Stimulated activated CD8-positive, alpha-beta memory T cell treated with anti-CD3 and anti-CD28 coated beads, Interleukin-15, amount 100 ng/mL, for 48 hours (primary cell): ENCODE measurements at places on chromosomes 5 and 9.

DNA sequence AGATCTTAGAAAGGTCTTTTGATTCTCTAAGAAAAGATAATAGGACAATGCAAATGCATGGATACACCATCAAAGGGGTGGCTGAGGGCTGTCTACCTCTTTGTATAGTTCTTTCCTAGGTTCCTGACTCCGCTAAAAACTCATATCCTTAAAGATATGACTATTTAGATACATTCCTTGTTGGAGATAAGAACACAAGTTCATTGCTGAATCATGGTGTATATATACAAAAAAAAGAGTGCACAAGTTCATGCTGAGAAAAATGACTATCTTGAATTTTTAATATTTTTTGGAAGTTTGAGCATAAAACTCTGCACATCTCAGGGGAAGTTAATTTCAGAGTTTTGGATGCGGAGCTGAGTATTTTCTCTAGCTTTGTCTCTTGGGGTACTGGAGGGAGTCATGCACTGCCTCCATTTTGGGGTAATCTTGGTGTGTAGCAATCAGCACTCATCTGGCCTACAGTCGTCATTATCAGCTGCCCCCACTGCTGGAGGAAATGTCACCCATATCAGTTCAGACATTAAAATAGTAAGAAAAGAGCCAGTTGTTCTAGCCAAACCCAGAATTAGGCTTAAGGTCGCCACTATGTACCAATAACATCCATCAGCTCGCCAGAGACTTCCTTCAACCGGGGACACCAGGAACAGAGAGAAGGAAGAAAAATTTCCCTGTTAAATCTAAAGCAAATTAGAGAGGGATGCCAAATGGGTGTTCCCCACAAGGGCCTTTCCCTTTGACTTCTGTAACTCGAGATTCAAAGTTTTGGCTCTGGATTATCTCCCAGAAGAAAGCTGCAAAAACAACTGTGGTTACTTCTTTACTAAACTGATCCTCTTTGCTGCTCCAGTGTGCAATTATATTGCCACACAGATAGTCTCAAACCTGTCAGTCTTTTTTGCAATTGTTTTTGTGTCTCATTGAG is 49.0 kb downstream of the PTTG1 start:
- no peak for DNase-seq

DNA sequence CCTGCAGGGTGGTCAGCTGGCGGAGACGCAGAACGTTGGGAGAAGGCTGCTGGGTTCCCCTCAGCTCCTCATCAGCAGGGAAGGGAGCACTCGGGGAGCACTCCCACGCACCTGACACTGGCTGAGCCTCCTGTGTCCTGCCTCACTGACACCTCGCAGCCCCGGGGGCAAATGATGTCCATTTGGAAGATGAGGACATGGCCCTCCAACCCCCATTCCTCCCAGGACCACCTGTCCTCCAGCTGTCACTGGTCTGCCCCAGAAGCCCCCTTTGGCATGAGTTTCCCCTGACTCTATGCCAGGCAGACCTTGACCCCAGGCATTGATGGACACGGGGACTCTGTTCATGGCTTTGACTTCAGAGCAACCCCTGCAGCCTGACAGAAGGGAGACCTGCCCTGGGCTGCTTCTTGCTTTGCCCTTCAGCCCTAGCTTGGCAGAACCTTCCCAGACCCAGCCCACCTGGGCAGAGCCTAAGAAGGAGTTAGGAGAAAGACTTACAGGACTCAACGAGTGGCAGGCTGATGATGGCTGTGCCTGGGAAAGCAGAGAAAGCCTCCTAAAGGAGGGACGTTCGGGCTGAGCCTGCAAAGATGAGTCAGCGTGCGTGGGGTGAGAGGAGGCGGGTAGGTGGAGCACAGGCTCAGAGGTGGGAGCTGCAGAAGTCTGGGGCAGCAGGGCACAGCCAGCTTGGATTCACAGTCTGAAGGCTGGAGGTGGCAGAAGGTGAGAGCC is 90.6 kb downstream of the LMX1B start:
- no peak for DNase-seq

DNA sequence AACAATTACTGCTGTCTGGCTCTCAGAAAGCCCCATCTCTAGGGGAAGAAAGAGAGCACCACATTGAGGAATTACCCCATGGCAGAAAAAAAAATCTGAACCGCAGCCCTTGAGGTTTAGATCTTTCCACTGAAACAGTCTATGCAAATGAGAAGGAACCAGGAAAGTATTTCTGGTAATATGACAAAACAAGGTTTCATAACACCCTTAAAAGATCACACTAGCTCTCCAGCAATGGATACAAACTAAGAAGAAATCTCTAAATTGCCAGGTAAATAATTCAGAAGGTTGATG is 427.1 kb downstream of the PRELID2 start:
- DNase-seq = no peak

DNA sequence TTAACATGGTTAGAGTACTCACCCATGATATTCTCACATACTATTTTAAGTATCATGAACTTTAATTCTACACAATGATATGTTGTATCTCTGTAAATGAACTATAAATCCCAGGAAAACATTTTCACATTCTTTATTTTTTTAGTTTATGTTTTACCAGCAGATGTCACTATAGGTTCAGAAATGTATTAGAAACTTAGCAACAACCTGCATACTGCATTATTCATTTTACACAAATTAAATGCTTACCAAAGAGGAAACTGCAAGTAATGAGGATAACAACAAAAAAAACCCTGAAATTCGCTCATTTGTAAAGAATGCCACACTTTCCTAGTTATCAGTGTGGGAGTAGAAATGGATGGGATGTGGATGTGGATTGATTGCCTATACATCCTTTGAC is 217.5 kb upstream of the OTULINL start:
- no peak for DNase-seq

GRCh38 chr5:134086943-134087305 is 27.6 kb upstream of the TCF7 start:
- peak; percentile 79 for DNase-seq

DNA sequence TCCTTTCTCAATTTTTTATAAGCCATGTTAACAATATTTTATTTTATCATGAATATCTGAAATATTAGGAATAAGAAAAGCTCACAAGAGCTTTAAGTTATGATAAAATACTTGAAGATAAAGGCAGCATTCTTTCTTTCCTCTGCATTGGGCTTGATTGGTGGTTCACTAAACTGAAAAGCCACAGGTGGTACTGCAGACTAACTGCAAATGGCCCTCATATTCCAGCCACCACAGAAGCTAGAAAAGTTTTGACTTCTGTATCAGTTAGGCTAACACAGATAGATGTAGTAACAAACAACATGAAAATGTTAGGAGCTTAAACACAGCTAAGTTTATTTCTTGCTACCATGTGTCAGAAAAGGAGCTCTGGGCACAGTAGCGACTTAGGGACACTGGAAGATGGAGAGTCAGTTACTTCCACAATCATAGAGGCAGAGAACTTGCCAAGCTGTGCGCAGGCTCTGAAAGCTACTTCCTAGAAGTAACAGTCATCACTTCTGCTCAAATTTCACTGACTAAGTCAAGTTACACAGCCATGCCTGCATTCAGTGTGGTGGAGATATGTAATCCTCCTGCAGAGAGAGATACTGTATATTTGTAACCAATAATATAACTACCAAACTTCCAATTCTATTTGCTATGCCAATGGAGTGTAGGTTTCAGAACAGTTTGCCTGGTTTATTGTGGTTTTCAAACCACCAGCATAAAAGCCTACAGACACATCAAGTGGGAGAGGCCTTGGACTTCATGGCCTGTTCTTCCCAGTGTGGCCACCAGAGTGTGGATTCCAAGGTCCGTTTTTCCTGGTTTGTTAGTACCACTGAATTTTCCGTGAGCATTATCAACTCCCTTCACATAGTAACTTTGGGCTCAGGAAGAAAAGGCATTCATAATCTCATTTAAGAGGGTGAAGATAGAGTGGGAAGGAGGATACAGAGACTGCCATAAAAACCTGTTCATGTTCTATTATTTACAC is 268.3 kb downstream of the PJA2 start:
- DNase-seq = no peak

DNA sequence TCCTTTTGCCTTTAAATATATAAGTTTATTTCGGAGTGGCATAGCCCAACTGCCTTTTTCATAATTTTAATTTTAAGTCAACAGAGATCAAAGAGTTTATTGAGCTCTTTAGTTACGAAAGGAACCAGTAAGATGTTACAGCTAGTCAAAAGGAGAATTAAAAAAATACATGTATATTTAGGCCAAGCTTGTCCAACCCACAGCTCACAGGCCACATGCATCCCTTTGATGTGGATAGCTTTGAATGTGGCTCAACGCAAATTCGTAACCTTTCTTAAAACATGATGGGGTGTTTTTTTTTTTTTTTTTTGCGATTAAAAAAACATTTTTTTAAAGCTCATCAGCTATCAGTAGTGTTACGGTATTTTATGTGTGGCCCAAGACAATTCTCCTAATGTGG is 50.2 kb upstream of the IL31RA start:
- DNase-seq = no peak

GRCh38 chr9:135610290-135611141 is 28.8 kb downstream of the GLT6D1 start:
- no peak for DNase-seq

DNA sequence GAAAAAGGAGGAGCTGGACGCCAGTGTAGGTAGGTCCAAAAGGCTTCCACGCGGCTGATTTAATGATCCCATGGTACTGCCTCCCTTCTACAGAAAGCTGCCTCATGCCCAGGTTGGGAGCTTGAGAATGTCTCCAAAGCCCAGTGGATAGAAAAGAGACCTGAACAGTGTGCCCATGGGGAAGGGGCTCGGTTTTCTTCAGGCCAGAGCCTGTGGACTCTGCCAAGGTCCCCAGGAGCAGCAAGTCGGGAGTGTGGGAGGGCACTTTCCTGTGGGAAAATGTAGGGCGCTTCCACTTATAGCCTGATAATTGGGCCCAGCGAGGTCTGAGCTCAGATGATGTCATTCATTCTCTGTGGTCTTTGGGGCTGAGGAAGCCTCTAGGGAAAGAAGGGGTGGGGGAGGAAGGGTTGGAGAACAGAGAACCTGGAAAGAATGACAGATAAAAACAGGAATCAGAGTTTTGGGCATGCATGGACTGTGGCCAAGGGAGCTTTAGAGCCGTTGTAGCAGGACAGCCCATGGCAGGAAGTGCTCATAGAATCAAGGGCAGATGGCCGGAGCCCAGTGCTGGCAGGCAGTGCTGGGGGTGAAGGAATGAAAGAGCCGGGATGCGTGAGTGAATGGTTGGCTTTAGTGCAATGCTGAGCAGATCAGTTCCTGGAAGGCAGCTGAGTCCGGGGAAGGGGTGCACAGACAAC is 42.5 kb upstream of the SH3PXD2B start:
- no peak for DNase-seq

- DNase-seq = no peak
Measured at GRCh38 chr9:133124907-133125275, 3.9 kb upstream of the RALGDS start.

GRCh38 chr5:105677291-105677690 is 1993.4 kb downstream of the EFNA5 start:
- no peak for DNase-seq

DNA sequence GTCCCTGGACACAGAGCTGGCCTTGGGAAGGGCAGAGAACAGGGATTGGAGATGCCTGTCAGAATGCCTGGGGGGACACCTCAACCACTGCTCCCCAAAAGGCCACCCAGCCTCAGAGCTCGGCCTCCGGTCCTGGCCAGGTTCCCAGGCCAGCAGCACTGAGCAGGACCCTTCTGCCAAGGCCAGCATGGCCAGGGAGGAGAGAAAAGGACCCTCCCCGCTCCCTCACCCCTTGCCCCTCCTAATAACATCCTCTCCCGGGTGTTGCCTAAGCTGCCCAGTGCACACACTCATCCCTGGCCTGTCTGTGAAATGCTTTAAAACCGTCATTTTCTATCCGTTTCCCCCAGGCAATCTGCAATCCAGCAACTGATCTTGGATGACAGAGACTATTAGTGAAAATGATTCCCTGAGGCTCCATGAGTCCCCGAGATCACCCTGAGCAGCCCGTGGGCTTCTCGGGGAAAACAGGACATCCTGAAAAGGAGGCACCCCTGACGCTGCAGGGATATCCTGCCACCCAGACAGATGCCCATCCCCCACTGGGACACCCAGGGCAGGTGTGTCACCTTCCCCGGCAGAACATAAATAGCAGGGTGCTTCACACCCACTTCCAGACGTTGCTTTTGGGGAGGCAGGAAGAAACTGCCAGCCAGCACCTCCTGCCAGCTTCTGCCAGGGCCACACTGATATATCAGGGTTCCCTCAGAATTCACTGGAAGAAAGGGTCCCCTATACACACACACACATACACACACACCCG is 75.3 kb downstream of the ADAMTS2 start:
- no peak for DNase-seq

GRCh38 chr9:113673726-113674125 is 202.4 kb upstream of the ZNF618 start:
- no peak for DNase-seq

DNA sequence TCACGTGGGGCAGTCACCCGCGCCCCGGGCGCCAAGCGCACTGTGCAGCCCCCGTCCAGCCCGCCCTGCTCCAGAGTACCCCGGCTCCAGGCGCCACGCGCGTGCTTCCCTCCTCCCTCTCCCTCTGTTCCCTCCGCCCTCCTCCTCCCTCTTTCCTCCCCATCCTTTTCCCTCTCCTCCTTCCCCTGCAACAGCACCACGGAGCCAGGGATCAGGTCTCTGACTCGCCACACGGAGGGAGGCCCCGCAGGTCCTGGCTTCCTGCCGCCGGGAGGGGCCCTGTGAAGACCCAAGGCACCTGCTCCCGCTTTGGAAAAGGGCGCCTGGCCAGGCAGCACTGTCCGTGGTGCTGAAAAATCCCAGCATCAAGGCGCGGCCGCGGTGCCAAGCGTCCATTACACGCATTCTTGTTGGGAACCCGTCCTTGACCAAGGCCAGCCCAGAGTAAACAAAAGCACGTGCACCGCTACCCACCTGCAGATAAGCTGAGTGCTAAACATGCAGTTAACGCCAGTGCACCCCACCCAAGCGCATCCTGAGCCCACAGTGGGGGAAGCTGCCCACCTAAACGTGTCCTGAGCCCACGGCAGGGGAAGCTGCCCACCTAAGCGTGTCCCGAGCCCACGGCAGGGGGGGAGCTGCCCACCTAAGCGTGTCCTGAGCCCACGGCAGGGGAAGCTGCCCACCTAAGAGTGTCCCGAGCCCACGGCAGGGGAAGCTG is 21.7 kb downstream of the SLC6A18 start:
- no peak for DNase-seq

GRCh38 chr5:29023541-29023940 is 1985.2 kb upstream of the CDH9 start:
- DNase-seq = no peak
